Stimulated activated naive CD4-positive, alpha-beta T cell treated with Interleukin-2 at 50 U/mL for 16 hours (primary cell): ENCODE measurements at places on chromosomes 12 and 14.

GRCh38 chr12:47711448-47711847 lies 5.6 kb upstream of the RPAP3 start:
- no peak for DNase-seq

DNA sequence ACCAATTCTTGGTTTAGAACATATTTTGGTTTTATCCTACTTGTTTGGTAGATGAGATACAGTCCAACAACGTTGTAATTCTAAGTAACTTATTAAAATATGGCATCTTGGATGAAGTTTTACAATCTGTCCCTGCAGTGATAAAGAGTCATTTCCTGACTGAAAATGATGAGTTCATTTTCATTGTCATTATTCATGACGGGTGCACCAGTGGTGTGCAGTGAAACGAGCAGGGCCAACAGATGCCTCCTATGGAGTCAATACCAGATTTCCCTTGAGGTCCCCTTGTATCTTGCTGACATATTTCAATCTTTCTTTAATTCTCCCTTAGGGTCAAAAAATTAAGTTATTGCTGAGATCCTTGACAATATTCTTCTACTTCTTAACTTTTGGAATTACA lies 438.5 kb downstream of the LRIG3 start:
- no peak for DNase-seq

DNA sequence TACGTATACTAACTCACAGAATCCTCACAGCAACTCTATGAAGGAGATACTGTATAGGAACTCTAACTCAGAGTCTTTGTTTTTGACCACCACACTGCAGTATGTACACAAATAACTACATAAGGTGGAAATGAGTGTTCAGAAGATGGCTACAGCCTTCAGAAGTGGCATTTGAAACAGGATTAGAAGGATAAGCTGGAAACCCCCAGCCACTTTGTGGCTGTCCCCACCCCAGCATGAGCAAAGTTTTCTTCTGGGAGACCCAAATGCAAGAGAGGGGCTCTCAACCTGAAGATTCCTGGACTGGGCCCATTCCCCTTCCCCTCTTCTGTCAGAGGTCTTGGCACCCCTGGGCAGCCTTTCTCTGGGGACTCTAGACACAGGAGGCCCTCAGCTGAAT lies 43.2 kb upstream of the PNMA1 start:
- no peak for DNase-seq

- DNase-seq = no peak
These were observed 55.9 kb downstream of the KCNA5 start for GRCh38 chr12:5099591-5099990.

DNA sequence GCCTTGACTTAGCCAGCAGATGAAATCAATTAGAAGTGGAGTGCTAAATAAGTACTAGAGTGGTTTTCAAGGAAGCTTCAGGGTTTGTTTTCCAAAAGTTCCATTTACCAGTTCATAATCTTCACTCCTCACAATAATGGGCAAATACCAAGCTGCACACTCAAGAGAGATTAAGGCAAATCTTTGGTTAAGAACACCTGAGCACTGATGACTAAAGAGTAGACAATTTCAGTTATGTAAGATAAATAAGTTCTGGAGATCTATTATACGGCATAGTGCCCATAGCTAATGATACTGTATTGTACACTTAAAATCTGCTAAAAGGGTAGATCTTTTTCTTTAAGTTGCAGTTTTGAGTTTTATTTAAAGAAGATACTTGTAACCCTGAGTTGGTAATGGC lies 125.0 kb downstream of the ARMH4 start:
- no peak for DNase-seq

DNA sequence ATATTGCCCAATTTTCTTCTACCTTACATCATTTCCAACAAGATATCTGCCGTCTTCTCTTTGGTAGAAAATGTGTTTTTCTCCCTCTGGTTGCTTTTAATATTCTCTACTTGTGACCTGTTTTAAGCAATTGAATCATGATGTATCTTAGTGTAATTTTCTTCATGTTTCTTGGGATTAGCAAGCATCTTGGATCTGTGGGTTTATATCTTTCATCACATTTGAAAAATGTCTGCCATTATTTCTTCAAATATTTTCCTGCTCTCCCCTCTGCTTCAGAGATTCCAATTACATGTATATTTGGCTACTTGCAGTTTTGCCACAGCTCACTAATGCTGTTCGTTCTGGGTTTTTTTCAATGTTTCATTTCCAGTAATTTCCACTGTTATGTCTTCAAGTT lies 30.1 kb downstream of the CKAP4 start:
- DNase-seq = no peak

DNA sequence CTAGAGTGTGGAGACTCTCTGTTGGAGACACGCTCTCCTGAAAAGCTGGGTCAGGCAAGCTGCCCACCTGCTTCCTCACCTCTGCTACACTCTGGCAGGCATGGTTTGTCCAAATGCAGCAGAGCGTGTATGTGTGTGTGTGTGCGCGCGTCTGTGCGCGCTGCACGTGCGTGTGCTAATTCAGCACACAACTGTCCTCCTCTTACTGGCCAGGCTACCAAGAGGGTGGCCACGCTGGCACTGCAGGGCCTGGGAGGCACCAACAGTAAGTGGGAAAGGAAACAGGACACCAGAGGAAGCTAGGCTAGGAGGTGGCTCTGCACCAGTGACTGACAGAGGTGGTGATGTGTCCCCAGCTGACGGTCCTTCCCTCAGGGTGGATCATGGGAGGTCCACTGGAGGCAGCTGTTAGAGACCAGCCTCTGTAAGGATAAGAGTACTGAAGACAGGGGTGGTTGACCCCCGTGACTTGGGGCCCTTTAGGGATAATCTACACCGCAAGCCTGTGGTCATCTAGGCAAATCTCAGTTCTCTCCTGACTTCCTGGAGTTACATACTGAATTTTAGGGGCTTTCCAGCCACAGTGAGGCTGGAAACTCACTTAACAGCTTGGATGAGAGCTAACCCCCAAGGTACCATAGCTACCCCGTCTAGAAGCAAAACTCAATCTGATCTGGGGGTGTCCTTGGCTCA lies 15.6 kb upstream of the TFCP2 start:
- DNase-seq = no peak

GRCh38 chr12:25566202-25566949 lies 13.3 kb upstream of the LMNTD1 start:
- no peak for DNase-seq

GRCh38 chr12:56792678-56793077 lies 29.6 kb downstream of the HSD17B6 start:
- DNase-seq = no peak

DNA sequence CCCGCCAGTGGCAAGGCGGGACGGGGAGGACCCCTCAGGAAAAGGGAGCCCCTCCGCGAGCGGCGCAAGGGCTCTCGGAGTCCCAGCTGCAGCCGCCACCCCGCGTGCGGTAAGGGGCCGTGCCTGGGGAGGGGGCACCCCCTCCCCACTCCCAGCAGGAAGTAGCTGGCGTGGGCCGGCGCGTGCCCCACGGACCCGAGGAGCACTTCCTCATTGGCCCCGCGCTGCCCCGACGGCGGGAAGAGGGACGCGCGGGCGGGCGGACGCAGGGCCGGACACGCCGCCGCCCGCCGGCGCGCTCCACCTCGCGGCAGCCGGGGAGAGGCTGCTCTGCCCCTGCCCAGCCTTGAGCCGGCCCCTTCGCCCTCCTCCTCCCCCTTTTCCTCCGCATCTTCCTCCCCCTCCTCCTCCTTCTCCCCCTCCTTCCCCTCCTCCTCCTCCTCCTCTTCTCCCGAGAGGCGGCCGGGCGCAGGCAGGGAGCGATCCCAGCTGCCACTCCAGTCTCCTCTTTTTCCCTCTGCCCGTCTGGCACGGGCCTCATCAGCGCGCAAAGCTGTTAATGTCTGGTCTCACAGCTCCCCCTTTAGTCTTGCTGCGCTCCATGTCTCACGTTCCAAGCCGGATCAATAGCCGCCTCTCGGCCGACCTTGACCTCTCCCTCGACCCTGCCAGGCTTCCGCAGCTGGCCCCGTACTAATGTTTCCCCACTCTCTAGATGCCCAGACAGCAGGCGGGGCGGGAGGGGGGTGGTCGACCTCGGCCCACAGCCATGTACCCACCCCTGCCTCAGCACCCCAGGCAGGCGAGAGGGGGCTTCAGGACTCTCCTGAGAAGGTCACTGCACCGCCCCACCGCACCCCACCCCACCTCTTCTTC lies 2.6 kb upstream of the BCL11B start:
- DNase-seq = peak; percentile 66

DNA sequence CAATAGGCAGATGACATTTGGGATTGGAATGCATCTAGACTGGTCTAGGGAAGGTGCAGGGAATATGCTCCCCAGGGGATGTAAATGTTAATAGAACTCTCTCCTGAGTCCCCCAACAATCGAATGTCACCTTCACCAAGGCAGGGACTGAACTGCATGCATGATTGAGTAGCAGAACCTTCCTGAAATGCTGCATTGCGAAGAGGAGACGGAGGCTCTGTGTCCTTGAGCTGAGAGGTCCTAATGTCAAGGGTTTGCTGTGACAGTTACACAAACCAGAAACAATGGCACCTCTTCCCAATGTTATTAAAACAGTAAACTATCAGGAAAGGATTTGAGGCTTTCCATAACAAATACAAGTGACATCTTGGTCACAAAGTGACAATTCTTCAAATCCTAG lies 117.5 kb upstream of the SFSWAP start:
- no peak for DNase-seq

DNA sequence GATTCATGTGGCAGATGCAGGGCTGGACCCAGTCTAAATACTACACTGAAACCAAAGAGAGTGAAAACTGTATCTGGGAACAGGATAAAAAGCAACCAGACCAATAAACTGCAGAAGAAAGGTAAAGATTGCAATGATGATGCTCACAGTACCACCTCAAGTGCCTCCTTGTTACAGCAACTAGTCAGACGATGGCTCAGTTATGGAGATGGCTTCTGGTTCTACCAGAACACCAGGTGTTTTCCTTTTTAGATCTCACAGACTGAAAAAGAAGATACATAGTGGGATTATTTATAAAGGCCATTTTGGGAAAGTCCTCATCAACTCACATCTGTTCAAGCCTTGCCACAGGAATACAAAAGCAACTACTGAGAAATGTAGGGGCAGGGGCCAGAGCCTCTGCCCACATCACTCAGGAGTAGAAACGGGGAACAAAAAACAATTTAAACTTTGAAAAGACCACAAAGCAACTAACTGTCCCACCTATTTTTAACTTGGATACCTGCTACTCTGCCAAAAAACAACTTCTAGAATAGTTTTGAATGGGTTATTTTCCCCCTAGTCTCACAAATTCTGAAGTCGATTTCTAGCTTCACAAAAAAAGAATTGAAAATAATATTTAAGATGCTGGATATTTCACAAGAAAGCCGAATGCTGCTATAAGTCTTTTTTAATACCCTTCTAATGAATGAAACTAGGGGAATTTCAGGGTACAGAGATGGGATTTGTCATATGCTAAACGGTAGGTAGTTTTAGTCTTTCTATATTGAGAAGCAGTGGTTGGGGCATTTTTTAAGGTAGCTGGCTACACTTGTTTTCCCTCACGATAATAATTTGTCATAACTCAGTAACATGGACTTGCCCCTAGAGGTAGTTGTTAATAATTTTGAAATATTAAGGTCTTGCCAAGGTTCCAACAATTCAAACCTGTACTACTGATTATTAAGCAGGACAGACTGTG lies 197.2 kb upstream of the TMPO start:
- no peak for DNase-seq

DNA sequence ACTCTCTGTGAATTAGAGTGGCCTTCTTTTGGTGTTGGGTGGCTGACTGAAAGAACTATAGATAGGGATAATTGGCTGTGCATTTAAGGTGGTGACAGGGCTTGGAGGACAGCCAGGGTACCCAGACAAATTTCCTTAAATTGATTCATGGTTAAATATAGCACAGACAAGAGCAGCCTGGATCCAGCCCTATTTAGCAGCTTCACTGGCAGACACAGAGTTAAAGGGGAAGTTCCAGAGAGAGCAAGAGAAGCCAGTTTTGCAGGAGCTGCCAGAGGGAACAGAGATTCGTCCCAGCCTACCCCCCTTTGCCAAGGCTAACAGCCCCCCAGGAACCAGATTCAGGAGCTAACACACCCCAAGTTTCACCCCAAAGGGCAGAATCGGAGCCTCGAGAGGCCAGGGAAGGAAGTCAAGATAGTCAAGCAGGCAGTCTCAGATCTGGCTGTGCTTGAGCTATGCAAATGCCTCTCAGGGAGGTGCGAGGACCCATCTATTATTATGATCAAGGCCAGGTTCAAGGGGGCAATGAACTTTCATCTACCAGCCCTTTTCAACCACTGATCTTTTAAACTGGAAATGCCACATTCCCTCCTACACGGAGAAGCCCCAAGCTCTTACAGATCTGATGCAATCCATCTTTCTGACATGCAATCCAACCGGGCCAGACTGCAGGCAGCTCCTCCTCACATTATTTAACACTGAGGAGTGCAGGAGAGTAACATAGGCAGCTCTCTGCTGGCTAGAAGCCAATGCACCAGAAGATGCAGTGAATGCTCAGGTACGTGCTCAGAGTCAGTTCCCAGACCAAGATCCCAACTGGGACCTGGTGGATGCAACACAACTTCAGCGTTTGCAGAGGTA lies 58.2 kb downstream of the DHRS2 start:
- DNase-seq = no peak

GRCh38 chr14:67151082-67151666 lies 38.1 kb upstream of the GARIN2 start:
- DNase-seq = no peak

- DNase-seq = no peak
These were observed 162.7 kb downstream of the ZFP36L1 start for GRCh38 chr14:68630081-68630571.

- DNase-seq = no peak
These were observed 140.1 kb downstream of the DHRS2 start for GRCh38 chr14:23776296-23776695.

- no peak for DNase-seq
These were observed 89.0 kb upstream of the BCL11B start for GRCh38 chr14:99360774-99361595.

DNA sequence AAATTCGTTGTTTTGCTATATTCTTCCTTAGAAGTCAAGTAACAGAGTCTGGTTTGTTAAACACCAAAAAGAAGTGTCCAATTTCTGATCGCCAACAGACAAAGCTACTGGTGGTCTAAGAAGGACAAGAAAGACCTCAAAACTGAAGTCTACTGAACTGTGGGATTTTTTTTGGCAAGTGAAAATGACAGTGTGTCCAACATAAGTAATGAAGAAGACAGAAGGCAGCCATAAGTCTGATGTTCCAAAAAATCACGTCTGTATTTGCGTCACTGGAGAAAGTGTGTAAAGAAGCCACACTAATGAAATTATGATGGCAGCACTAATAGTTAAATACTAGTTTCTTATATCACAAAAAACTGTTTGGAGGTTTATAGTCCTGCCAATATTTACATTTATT lies 32.6 kb downstream of the WASHC3 start:
- no peak for DNase-seq
